Cortex of kidney (tissue), 1 donor: ENCODE measurements at places on chromosomes 5 and 9.

- no peak for DNase-seq
These were observed 31.0 kb upstream of the TCF7 start for GRCh38 chr5:134083517-134083916.

DNA sequence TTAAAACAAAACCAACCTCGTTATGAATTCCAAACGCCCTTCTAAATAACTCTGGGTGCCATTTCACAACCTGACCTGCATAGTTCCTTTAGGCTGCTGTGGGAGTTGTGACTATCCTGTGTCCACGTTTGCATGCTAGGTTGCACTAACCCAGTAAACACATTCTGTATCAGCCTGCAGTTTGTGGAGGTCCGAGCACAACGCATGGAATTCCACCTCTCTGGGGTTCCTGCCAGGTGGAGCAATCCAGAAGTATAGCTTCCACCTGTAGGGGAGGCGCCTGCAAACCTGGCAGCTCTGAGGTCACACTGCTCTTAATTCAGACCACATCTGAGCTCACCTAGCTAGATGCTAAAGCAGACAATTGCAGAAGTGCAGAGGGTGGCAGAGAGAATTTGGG lies 57.2 kb downstream of the MARCHF3 start:
- no peak for DNase-seq

GRCh38 chr5:53090229-53090628 lies 19.3 kb downstream of the MOCS2 start:
- no peak for DNase-seq

- no peak for DNase-seq
These were observed 20.3 kb upstream of the TENT4A start for GRCh38 chr5:6692906-6693305.

GRCh38 chr9:13628526-13628925 lies 349.0 kb upstream of the MPDZ start:
- no peak for DNase-seq
